Right lobe of liver (tissue), 6 donors: ENCODE measurements at places on chromosomes 12 and 14. TPM values are rescaled to one million over a fixed set of nuclear protein-coding genes. Genes with fewer than 3 reads are reported as not detected.

The NANOG gene
- total RNA-seq, result 0.28 TPM

DNA sequence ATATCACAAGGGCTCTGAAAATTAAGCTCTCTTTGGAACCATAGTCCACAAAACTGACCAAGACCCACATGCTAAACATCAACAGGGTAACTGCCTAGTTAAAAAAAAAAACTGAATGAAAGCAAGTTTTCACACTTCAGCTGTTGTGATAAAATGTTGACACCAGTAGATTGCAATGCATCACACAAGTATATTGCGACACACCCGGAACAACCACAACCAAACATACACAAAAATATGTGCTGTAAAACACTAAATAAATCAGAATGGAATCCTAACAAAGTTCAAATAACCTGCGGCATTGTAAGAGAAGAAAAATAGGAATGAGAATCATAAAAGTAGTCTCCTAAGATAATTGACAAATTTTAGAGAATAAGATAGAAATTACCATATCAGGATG lies 710.3 kb downstream of the AACS start:
- no peak for DNase-seq
- no peaks in the 10 kb centered on the region for H3K27me3 ChIP-seq
- H3K27ac ChIP-seq, result no peak overlapping the region
- H3K4me1 ChIP-seq, result no peaks in the 10 kb centered on the region
- no peak overlapping the region for H3K4me3 ChIP-seq

The CNTN1 gene
- 0.19 TPM for total RNA-seq

The MYRFL gene
- 0.11 TPM for total RNA-seq

The KLRC2 gene
- 0.46 TPM for total RNA-seq

- no peak overlapping the region for H3K4me3 ChIP-seq
- no peaks in the 10 kb centered on the region for H3K27me3 ChIP-seq
- no peaks in the 10 kb centered on the region for H3K36me3 ChIP-seq
- H3K4me1 ChIP-seq, result no peaks in the 10 kb centered on the region
- DNase-seq, result peak; percentile 8
- H3K27ac ChIP-seq, result no peak overlapping the region
Measured at GRCh38 chr12:2302711-2303580, 250.2 kb downstream of the CACNA1C start.

DNA sequence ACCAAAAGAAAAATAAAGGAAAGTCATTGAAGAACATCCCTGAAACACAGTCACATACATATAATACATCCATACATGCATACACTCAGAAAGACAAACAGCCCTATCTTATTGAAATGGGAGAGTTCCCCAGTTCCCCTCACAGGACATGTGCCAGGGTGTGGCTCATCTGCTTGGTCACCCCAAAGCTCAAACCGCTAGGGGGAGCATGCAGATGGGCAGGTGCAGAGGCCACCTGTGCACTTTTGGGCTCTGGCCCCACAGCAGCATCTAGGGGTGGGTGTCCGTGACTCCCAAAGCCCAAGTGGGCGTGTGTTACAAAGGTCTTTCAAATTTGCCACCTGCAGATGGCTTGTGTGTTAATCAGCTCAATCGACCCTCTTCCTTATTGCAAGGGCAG lies 75.2 kb downstream of the CMAS start:
- no peaks in the 10 kb centered on the region for H3K36me3 ChIP-seq
- peak; percentile 51 for DNase-seq
- H3K4me3 ChIP-seq, result no peak overlapping the region
- no peaks in the 10 kb centered on the region for H3K27me3 ChIP-seq
- no peak overlapping the region for H3K27ac ChIP-seq
- no peaks in the 10 kb centered on the region for H3K4me1 ChIP-seq

DNA sequence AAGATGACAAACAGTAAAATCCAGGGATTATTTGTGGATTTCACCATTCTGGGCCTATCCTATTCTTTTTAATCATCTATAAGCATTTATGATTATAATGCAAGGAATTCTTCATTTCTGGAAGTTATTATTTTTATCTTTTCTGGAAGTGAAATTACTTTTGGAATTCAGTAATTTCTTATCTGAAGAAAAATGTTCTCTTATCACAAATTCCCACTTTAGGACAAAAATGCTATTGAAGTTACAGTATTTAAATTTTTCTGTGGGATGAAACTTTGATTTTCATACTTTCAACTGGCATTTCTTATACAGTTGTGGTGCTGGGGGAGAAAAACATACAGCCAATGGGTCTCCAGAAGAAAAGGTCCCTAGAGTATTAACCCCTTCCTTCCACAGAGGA lies 96.0 kb downstream of the CAND1 start:
- no peaks in the 10 kb centered on the region for H3K27me3 ChIP-seq
- H3K27ac ChIP-seq, result no peak overlapping the region
- H3K4me3 ChIP-seq, result no peak overlapping the region
- DNase-seq, result no peak
- H3K36me3 ChIP-seq, result no peaks in the 10 kb centered on the region
- no peaks in the 10 kb centered on the region for H3K4me1 ChIP-seq

The OVCH1 gene
- not detected for total RNA-seq

The MDM1 gene
- 3.4 TPM for total RNA-seq

The SYNDIG1L gene
- not detected for total RNA-seq

DNA sequence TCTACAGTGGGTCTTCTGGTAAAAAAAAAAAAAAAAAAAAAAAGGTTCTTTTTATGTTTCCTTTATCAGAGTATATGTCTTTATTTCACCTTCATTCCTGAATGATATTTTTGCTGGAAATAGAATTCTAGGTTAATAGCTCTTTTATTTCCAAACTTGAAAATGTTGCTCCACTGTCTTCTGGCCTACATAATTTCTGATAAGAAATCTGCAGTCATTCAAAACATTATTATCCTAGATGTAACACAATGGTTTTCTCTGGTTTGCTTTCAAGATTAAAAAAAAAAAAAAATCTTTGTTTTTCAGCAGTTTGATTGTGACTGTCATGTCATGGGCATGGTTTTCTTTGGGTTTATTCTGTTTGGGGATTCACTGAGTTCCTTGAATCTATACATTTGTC lies 19.5 kb downstream of the DCP1B start:
- no peaks in the 10 kb centered on the region for H3K36me3 ChIP-seq
- H3K27me3 ChIP-seq, result no peaks in the 10 kb centered on the region
- DNase-seq, result no peak
- H3K4me3 ChIP-seq, result no peak overlapping the region
- no peak overlapping the region for H3K27ac ChIP-seq
- no peaks in the 10 kb centered on the region for H3K4me1 ChIP-seq

The FAM186B gene
- 0.77 TPM for total RNA-seq

- no peak overlapping the region for H3K27ac ChIP-seq
- no peaks in the 10 kb centered on the region for H3K27me3 ChIP-seq
- no peak overlapping the region for H3K4me3 ChIP-seq
- H3K4me1 ChIP-seq, result no peaks in the 10 kb centered on the region
- no peak for DNase-seq
Measured at GRCh38 chr12:52872644-52873389, 24.0 kb upstream of the KRT78 start.

DNA sequence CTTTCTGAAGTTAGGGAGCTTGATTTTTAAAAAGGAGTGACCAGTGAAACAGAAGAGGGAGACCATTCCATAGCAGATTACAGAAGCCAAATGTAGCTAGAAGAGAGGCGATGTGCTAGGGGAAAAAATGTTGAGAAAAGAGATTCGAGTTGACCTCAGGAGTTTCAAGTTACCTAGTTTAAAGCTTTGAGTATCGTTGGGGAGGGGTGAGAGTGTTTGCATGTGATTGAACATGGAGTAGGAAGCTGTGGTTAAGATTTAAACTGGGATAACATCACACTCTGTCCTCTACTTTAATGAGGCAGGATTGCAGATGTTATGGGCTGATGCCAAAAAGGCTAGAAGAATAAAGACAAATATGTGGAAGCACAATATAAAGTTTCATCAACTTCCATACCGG lies 3.7 kb downstream of the LETMD1 start:
- no peak overlapping the region for H3K27ac ChIP-seq
- H3K4me3 ChIP-seq, result no peak overlapping the region
- H3K4me1 ChIP-seq, result no peaks in the 10 kb centered on the region
- DNase-seq, result no peak
- H3K36me3 ChIP-seq, result peaks cover 56% of the 10 kb centered on the region

DNA sequence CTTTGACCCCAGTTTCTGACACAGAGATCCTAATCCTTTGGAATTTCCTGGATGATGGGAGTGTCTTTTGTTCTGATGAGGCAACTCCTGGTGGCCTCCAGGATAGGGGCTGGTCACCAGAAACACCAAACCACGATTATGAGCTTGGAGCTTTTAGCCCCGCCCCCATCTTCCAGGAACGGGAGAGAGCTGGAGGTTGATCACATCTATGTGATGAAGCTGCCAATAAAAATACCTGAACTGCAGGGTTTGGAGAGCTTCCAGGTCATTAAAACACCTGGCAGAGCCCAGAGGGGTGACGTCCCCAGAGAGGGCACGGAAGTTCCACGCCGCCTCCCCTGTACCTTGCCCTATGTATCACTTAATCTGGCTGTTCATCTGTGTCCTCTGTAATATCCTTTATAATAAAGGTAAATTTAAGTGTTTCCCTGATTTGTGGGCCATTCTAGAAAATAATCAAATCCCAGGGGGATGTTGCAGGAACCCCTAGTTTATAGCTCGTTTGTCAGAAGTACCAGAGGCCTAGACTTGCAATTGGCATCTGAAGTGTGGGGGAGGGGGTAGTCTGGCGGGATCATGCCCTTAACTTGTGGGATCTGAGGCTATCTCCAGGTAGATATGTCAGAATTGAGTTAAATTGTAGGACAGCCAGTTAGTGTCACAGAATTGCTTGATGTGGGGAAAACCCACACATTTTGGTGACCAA lies 21.2 kb downstream of the APPL2 start:
- no peaks in the 10 kb centered on the region for H3K27me3 ChIP-seq
- peak overlapping the region; percentile 58 for H3K27ac ChIP-seq
- peak; percentile 92 for DNase-seq
- peaks cover 34% of the 10 kb centered on the region for H3K4me1 ChIP-seq
- no peak overlapping the region for H3K4me3 ChIP-seq
- no peaks in the 10 kb centered on the region for H3K36me3 ChIP-seq

The CIT gene
- 2.4 TPM for total RNA-seq

- H3K4me1 ChIP-seq, result no peaks in the 10 kb centered on the region
- H3K27me3 ChIP-seq, result no peaks in the 10 kb centered on the region
- H3K4me3 ChIP-seq, result no peak overlapping the region
- no peak overlapping the region for H3K27ac ChIP-seq
Measured at GRCh38 chr14:102733326-102733725, 43.9 kb upstream of the TRAF3 start.

The FAIM2 gene
- total RNA-seq, result not detected

The KLRC3 gene
- not detected for total RNA-seq

GRCh38 chr14:71591929-71592328 lies 340.3 kb upstream of the RGS6 start:
- no peak overlapping the region for H3K27ac ChIP-seq
- H3K27me3 ChIP-seq, result no peaks in the 10 kb centered on the region
- H3K4me1 ChIP-seq, result no peaks in the 10 kb centered on the region
- no peaks in the 10 kb centered on the region for H3K36me3 ChIP-seq

DNA sequence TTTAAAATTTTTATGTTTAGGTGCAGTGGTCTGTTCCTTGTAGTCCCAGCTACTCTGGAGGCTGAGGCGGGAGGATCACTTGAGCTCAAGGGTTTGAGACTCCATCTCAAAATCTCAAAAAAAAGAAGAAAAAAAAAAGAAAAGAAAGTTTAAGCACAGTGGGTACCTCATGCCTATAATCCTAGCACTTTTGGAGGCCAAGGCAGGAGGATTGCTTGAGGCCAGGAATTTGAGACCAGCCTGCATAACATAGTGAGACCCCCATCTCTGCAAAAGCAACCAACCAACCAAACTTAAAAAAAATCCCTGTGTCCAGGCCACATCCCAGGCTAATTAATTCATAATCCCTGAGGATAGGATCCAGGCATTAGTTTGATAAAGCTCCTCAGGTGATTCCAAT lies 3.4 kb upstream of the SALL2 start:
- no peak overlapping the region for H3K4me3 ChIP-seq
- no peak for DNase-seq
- H3K4me1 ChIP-seq, result no peaks in the 10 kb centered on the region
- H3K27ac ChIP-seq, result no peak overlapping the region

- no peaks in the 10 kb centered on the region for H3K4me1 ChIP-seq
- H3K27ac ChIP-seq, result no peak overlapping the region
- no peak overlapping the region for H3K4me3 ChIP-seq
- H3K36me3 ChIP-seq, result no peaks in the 10 kb centered on the region
- DNase-seq, result no peak
Measured at GRCh38 chr12:7758766-7759140, 6.3 kb upstream of the NANOGNB start.

The P2RX4 gene
- 16.1 TPM for total RNA-seq

- no peaks in the 10 kb centered on the region for H3K4me1 ChIP-seq
- no peaks in the 10 kb centered on the region for H3K36me3 ChIP-seq
- no peaks in the 10 kb centered on the region for H3K27me3 ChIP-seq
- no peak overlapping the region for H3K4me3 ChIP-seq
- H3K27ac ChIP-seq, result no peak overlapping the region
Measured at GRCh38 chr12:76183459-76184186, 99.1 kb upstream of the NAP1L1 start.

The PPP1R1A gene
- total RNA-seq, result 45.5 TPM

- no peaks in the 10 kb centered on the region for H3K27me3 ChIP-seq
- no peak for DNase-seq
- H3K36me3 ChIP-seq, result no peaks in the 10 kb centered on the region
- H3K27ac ChIP-seq, result no peak overlapping the region
- H3K4me3 ChIP-seq, result no peak overlapping the region
Measured at GRCh38 chr12:74915718-74916117, 293.9 kb downstream of the KCNC2 start.

DNA sequence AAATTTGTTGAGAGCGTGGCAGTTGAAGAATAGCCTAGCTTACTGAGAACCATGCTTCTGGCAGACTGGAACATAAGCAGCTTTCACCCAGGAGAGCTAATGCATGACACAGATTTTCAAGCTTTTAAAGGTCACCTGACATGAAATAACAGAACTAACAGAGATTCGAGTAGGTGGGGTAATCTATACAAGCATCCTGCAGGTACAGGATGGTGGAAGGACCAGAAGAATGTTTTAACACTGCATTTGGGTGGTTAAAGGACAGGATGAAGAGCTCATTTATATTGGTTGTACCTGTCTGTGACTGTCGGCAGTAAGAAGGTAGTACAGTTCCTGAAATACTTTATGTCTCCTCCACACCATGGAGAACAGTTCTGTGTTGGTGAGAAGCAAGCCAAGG lies 8.9 kb downstream of the PELI2 start:
- H3K4me1 ChIP-seq, result peaks cover 19% of the 10 kb centered on the region
- no peaks in the 10 kb centered on the region for H3K36me3 ChIP-seq
- DNase-seq, result no peak
- H3K27me3 ChIP-seq, result no peaks in the 10 kb centered on the region
- no peak overlapping the region for H3K27ac ChIP-seq

- no peaks in the 10 kb centered on the region for H3K36me3 ChIP-seq
- H3K27me3 ChIP-seq, result no peaks in the 10 kb centered on the region
- no peak overlapping the region for H3K27ac ChIP-seq
- DNase-seq, result peak; percentile 84
- H3K4me1 ChIP-seq, result peaks cover 11% of the 10 kb centered on the region
- no peak overlapping the region for H3K4me3 ChIP-seq
Measured at GRCh38 chr14:70045844-70046535, 142.8 kb downstream of the SLC8A3 start.
